Muscle of leg (tissue), 16 donors: ENCODE measurements at places on chromosomes 5 and 9. TPM values are rescaled to one million over a fixed set of nuclear protein-coding genes. Genes with fewer than 3 reads are reported as not detected.

- H3K36me3 ChIP-seq = no peaks in the 10 kb centered on the region
- no peak for DNase-seq
- H3K27me3 ChIP-seq = no peaks in the 10 kb centered on the region
- H3K4me3 ChIP-seq = no peak overlapping the region
- no peak overlapping the region for H3K27ac ChIP-seq
These were observed 28.9 kb downstream of the SHB start for GRCh38 chr9:38039907-38040682.

DNA sequence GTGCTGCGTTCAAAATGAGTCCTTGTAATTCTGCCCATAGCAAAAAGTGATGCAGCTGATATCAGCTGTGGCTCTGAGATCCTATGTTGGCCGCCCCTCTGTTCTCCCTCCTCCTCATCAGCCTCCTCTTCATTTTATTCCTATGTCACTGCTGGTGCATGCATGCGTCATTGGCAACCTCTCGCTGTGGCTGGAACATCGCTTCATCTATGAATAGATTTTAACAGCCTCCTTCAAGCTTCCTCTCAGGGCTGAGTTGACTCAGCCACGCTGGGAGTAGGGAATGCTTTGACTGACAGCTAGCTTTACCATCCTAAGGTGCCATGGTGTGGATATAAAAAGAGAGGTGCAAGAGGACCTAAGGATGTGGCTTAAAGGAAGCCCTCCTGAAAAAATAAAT is 303.5 kb downstream of the PLK2 start:
- no peak overlapping the region for H3K4me3 ChIP-seq
- H3K4me1 ChIP-seq = peaks cover 9% of the 10 kb centered on the region
- H3K27me3 ChIP-seq = no peaks in the 10 kb centered on the region

- H3K27me3 ChIP-seq = no peaks in the 10 kb centered on the region
- H3K36me3 ChIP-seq = no peaks in the 10 kb centered on the region
- H3K27ac ChIP-seq = no peak overlapping the region
These were observed 72.6 kb upstream of the GALNT10 start for GRCh38 chr5:154117930-154118329.

DNA sequence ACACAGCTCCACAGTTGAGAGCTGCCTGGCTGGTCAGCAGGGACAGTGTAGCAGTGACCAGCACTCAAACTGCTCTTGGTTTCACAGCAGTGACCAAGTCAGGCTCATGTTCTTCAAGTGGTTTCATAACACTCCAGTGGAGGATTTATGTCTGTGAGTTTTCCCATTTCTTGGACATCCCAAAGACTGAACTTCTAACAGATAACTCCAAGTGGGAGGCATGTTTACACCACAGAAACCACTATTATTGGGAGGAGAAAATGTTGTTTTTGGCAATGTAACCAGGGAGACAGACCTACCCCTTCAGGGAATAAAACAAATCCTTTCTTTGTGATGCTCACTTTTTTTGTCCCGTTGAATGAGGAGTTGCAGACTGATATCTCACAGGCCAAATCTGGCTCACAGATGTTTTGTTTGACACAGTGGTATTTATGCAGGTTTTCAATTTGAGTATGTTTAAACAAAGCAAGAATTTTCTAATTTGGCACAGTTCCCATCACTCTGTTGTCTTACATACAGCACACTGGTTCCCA is 141.5 kb downstream of the RMI1 start:
- no peak overlapping the region for H3K4me3 ChIP-seq
- H3K4me1 ChIP-seq = peaks cover 3% of the 10 kb centered on the region
- peak; percentile 37 for DNase-seq
- no peaks in the 10 kb centered on the region for H3K27me3 ChIP-seq
- H3K36me3 ChIP-seq = no peaks in the 10 kb centered on the region

DNA sequence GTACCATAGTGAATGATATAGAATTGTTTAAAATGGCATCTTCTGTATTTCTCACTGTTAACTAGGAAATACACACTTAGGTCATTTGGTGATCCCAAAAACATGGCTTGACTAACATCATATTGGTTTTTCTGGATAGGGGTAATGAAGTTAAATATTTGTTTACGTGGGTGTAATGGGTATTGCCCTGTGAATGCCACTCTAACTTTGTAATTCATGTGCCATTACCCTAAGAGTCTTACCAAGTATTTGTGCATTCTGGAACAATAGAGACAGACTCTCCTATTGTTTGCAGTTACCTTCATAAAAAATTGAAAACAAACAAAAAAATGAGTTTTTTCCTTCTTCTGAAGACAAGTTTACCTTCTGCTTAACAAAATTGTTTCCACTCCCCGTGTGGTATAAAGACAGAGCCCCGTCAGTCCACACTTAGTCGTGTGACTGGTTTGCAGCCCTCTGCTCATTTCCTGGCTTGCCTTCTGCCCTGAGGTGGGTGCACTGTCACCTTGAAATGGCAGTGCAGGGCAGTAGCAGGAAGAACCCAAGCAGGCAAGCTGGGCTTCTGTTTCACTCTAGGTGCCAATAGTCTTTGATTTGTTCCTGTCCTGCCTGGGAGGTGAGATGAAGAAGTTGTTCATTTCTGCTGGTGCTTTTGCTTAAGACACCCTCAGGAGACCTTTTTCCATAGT is 9.6 kb upstream of the CATSPER3 start:
- peaks cover 8% of the 10 kb centered on the region for H3K36me3 ChIP-seq
- no peaks in the 10 kb centered on the region for H3K4me1 ChIP-seq
- no peak overlapping the region for H3K27ac ChIP-seq
- no peak overlapping the region for H3K4me3 ChIP-seq

- peak; percentile 80 for DNase-seq
- H3K27ac ChIP-seq = peak overlapping the region; percentile 83
- H3K36me3 ChIP-seq = peaks cover 14% of the 10 kb centered on the region
- H3K27me3 ChIP-seq = no peaks in the 10 kb centered on the region
- H3K4me3 ChIP-seq = no peak overlapping the region
These were observed 25.1 kb downstream of the ERGIC1 start for GRCh38 chr5:172858990-172859811.

Gene CEMIP2
- 19.9 TPM for total RNA-seq

Gene PHF24
- 0.09 TPM for total RNA-seq

Gene FRRS1L
- total RNA-seq = 1.9 TPM
